ENCODE measurements at places on chromosomes 16 and 17. TPM values are rescaled to one million over a fixed set of nuclear protein-coding genes. Genes with fewer than 3 reads are reported as not detected.

- no peak overlapping the region for H3K4me3 ChIP-seq
- H3K27me3 ChIP-seq = no peaks in the 10 kb centered on the region
- no peak overlapping the region for H3K27ac ChIP-seq
- DNase-seq = no peak
Measured at GRCh38 chr17:18959845-18960240, 7.9 kb downstream of the SLC5A10 start.

NEUROD2 gene
- total RNA-seq = not detected

- no peak within 1 kb of the TSS for H3K27ac ChIP-seq
- DNase-seq = no peak
- H3K36me3 ChIP-seq = peaks cover 3% of the 10 kb centered on the region
- no peaks in the 10 kb centered on the region for H3K27me3 ChIP-seq
Measured at GRCh38 chr17:10657148-10657547, at the start of gene MYH3. Gene MYH3, minus strand, starts transcription at chr17:10657309. Its CDS starts 2,245 bp downstream, at chr17:10655064.

TPSD1 gene
- total RNA-seq = not detected

JMJD6 gene
- 56.6 TPM for total RNA-seq
